ENCODE measurements at places on chromosomes 6 and 20.

- DNase-seq: no peak
Measured at GRCh38 chr20:48749437-48749836, 78.4 kb downstream of the PREX1 start.

GRCh38 chr6:110950440-110950839 lies 8.1 kb upstream of the GTF3C6 start:
- no peak for DNase-seq

DNA sequence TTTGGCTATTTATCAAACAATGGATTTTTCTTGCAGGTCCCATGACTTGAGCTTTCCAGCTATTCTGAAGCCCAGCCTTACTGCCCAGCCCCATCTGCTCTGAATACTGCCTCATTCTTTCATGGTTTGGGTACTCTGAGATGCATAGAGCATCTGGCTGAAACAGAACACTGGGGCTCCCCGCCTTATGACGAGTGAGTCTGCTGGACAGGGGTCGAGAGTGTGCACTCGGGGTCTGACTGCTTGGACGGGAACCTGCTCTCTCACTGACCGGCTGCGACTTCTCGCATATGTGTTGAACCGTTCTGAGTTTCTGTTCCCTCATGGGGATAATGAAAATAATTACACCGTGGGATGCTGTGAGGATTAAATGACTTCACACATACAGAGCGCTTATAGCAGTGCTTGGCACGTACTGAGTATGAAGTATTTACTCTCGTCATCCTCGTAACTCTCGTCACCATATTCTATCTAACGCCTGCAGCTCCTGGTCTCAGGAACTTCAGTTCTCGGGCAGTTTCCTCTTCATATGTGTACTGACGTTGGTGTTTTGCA lies 59.5 kb upstream of the MPC1 start:
- no peak for DNase-seq

GRCh38 chr20:37880726-37881591 lies 22.0 kb upstream of the VSTM2L start:
- no peak for DNase-seq

GRCh38 chr6:1310628-1311399 lies 1.1 kb upstream of the FOXQ1 start:
- DNase-seq: no peak

DNA sequence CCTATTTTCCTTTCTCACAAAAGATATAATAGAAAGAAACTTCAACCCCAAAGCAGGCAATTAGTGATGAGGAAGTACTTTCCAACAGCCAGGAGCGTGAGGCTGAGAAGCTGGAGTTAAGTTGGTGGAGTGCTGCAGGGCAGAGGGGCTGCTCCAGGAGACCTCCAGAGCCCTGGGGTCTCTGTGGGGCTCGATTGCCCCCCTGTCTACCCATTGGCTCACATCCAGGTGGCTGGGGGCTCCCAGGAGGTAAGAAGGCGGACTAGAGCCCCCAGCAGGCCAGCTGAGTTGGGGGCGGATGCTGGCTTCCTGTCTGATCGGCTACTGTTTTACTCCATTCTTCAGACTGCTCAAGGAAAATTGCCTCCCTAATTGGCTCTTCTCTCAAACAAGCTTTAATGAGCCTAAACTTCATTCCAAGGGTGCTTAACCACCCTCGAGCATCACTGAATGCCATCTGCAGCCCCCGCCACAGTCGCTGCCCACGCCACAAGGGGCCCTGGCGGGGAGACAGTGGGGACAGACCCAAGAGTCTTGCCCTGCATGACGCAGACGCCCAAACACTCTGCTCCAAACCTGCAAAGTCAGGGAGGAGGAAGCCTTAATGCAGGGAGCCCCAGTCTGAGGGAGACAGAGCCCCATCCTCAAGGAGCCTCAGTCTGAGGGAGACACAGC lies 78.6 kb downstream of the MDGA1 start:
- no peak for DNase-seq

- no peak for DNase-seq
Measured at GRCh38 chr6:136465766-136466303, 84.4 kb downstream of the MAP7 start.

- no peak for DNase-seq
Measured at GRCh38 chr6:132333639-132334520, 67.4 kb downstream of the MOXD1 start.

GRCh38 chr6:13299918-13300317 lies 28.4 kb downstream of the TBC1D7 start:
- no peak for DNase-seq

GRCh38 chr20:40583205-40583604 lies 105.8 kb downstream of the MAFB start:
- no peak for DNase-seq

- no peak for DNase-seq
Measured at GRCh38 chr6:53315086-53315724, 33.5 kb downstream of the ELOVL5 start.

DNA sequence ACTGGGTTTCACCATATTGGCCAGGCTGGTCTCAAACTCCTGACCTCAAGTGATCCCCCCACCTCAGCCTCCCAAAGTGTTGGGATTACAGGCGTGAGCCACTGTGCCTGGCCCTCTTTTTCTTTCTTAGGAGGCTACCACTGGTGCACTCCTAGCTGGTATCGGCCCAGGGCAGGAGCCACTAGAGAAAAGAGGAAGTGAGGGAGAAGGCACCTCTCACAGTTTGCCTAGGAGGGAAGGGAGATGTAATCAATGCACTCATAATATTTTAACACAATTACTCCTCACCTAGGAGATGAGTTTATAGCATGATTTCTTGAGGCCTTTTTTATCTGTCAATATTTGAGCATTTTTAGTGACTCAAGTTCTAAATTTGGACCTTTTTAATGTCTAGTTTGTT lies 189.0 kb upstream of the SOX4 start:
- DNase-seq: no peak

DNA sequence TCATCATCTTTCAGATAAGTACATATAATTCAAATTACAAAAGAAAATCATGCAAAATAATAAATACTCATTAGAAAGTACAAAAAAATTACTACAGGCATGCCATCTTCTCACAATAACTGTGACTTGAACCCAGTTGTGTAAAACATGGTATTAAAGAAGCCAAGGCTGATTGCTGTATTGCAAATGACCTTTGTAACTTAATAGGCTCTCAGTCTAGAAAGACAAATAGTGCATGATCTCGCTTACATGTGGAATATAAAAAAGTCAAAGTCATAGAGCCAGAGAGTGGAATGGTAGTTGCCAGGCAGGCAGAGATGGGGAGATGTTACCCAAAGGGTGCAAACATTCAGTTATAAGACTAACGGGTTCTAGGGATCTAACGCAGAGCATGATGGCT lies 626.1 kb downstream of the COL12A1 start:
- DNase-seq: no peak

DNA sequence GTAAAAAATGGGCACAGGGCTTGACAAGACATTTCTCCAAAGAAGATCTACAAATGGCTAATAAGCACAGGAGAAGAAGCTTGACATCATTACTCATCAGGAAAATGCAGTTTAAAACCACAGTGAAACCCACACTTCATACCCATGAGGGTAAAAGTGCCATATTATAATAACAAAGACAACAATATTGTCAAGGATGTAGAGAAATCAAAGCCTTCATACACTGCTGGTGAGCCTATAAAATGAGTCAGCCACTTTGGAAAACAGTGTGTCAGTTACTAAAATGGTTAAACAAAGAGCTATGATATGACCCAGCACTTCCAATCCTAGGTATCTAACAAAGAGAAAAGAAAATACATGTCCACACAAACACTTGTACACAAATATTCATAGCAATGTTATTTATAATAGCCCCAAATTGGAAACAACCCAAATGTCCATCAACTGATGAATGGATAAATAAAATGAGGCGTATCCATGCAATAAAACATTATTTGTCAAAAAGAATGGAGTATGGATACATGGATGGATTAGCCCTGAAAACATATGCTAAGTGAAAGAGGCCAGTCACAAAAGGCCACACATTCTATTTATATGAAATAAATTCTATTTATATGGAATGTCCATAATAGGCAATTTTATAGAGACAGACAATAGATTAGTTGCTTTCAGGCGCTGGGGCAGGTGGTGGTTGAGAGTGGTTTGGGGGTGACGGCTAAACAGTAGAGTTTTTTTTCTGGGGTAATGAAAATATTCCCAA lies 11.5 kb upstream of the IL20RA start:
- DNase-seq: no peak

DNA sequence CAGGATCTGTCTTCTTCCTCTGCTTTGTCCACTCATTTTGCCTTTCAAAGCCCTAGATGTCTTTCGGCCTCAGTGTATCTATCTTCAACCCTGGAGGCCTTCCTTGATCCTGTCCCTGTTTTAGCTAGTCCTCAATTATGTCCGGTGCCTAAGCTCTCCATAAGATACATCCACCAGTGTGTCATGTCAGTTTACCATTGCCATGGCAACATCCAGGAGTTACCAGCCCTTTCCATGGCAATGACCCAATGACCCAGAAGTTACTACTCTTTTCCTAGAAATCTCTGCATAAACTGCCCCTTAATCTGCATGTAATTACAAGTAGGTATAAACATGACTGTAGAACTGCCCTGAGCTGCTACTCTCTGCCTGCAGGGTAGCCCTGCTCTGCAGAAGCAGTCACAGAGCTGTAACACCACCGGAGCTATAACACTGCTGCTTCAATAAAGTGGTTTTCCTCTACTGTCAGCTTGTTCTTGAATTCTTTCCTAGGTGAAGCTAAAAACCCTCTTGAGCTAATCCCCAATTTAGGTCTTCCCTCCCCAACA lies 712.1 kb upstream of the AGPAT4 start:
- DNase-seq: no peak

GRCh38 chr6:14190191-14190928 lies 72.8 kb downstream of the CD83 start:
- DNase-seq: no peak

DNA sequence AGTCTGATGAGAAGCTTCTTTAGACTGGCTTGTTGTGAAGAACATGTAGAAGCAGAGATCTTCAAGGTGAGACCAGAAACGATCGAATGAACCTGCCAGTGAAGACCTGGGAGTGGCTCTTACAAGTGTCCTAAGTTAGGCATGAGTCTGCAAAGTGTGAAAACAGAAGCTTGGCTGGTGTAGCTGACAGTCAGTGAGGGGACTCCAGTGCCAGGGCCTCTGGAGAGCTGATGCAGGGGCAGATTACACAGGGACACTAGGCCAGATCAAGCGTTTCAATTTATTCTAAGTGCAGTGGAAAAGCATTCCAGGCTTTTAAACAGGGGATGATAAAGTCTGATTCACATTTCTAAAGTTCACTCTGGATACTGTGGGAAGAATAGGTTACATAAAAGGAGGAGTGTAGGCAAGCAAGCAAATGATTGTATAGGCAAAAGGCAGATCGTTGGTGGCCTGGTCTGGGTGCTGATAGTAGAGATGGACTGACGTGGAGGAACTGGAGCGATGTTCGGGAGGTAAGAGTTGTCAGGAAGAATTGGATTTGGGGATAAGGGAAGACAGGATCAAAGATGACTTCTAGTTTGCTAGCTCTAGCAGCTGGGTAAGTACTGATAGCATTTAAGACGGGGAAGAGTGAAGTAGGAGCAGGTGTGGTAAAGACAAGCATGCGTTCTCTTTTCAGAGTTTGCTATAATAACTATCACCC lies 133.5 kb downstream of the MAN1A1 start:
- no peak for DNase-seq

- DNase-seq: no peak
Measured at GRCh38 chr6:36546308-36546919, 865 bp downstream of the STK38 start.

GRCh38 chr20:11921321-11921720 lies 3.6 kb downstream of the BTBD3 start:
- DNase-seq: no peak

GRCh38 chr6:7528565-7528964 lies 12.9 kb upstream of the DSP start:
- DNase-seq: no peak

DNA sequence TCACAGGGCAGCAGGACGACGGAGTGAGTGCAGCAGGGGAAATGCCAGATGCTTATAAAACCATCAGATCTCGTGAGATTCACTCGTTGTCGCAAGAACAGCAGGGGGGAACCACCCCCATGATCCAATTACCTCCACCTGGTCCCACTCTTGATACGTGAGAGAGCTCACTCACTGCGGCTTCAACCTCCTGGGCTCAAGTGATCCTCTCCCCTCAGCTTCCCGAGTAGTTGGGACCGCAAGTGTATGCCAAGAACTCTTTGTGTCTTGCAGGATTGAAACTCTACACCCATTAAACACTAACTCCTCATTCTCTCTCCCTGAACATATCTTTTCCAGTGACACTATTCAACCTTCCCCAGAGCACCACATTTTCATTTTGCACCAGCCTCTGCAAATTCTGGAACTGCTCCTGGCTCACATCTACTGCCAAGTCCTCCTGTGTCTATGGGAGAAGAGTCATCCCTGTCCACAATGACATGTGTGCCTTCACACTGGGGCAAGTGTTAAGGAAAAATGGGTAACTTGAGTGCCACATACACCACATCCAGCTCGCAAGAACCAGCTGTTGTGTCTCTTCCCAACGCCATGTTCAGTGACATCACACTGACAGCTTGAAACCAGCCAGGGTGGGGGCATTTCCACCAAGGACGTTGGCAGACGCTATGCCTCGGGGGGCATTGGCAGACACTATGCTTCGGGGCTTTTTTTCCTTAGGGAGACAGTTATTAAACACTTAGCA lies 14.7 kb upstream of the TAF4 start:
- no peak for DNase-seq

DNA sequence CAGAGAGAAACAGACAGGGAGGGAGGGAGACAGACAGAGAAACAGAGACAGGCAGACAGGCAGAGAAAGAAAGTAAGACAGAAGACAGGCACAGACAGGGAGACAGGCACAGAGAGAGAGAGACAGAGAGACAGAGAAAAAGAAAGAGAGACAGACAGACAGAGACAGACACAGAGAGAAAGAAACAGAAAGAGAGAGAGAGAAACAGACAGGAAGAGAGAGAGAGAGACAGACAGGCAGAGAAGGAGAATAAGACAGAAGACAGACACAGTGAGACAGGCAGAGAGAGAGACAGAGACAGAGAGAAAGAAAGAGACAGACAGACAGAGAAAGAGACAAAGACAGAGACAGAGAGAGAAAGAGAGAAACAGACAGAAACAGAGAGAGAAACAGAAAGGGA lies 754.8 kb upstream of the DEFB115 start:
- DNase-seq: no peak

DNA sequence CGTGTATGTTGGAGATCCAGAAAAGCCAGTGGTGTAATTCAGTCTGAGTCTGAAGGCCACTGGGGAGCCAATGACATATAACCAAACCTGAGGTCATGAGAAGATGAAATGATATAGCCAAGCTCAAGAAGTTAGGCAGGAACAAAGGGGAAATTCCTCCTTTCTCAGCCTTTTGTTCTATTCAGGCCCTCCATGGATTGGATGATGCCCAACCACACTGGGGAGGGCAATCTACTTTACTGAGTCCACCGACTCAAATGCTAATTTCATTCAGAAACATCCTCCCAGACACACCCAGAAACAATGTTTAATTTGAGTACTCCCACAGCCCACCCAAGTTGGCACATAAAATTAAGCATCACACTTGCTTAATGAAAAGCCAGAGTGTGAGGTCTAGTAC lies 183.6 kb downstream of the GJA1 start:
- DNase-seq: no peak
